ENCODE measurements at places on chromosomes 2 and 18.

- no peak for DNase-seq
Measured at GRCh38 chr2:162591403-162592083, 247.0 kb downstream of the KCNH7 start.

GRCh38 chr2:35938838-35939237 lies 416.7 kb upstream of the CRIM1 start:
- DNase-seq, result no peak

- no peak for DNase-seq
Measured at GRCh38 chr2:145421841-145422240, 901.9 kb upstream of the ZEB2 start.

GRCh38 chr2:57892920-57893319 lies 153.7 kb upstream of the VRK2 start:
- DNase-seq, result no peak

DNA sequence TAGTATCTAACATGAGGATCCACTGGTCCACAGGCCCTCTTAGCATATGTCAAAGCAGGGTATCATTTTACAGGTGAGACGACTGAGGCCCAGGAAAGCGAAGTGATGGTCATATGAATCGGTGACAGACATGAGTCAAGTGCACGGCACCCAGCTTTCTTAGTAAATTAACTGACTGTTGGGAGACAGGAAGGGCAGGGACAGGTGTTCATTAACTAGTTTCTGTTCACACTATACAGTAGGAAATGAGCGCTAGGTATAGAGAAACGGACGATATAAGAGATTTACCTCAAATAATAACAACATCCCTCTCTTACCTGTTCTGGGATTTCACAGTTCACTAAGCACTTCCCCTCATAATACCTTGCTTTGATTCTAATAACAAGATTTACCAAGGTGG lies 1.7 kb upstream of the SMARCAL1 start:
- DNase-seq, result no peak

DNA sequence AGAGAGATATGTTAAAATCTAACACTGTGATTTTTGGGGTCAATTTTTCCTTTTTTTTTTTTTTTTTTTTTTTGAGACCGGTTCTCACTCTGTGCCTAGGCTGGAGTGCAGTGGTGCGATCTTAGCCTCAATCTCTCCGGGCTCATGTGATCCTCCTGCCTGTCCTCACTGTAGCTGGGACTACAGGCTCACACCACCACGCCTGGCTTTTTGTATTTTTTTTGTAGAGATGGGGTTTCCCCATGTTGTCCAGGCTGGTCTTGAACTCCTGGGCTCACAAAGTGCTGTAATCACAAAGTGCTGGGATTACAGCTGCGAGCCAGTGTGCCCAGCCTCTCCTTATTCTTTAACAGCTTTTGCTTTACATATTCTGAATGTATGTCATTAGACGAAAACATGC lies 2.9 kb upstream of the HAAO start:
- no peak for DNase-seq

- DNase-seq, result no peak
Measured at GRCh38 chr2:110219496-110220189, 7.3 kb upstream of the MTLN start.

- DNase-seq, result no peak
Measured at GRCh38 chr18:9506046-9506792, 30.9 kb downstream of the RALBP1 start.

DNA sequence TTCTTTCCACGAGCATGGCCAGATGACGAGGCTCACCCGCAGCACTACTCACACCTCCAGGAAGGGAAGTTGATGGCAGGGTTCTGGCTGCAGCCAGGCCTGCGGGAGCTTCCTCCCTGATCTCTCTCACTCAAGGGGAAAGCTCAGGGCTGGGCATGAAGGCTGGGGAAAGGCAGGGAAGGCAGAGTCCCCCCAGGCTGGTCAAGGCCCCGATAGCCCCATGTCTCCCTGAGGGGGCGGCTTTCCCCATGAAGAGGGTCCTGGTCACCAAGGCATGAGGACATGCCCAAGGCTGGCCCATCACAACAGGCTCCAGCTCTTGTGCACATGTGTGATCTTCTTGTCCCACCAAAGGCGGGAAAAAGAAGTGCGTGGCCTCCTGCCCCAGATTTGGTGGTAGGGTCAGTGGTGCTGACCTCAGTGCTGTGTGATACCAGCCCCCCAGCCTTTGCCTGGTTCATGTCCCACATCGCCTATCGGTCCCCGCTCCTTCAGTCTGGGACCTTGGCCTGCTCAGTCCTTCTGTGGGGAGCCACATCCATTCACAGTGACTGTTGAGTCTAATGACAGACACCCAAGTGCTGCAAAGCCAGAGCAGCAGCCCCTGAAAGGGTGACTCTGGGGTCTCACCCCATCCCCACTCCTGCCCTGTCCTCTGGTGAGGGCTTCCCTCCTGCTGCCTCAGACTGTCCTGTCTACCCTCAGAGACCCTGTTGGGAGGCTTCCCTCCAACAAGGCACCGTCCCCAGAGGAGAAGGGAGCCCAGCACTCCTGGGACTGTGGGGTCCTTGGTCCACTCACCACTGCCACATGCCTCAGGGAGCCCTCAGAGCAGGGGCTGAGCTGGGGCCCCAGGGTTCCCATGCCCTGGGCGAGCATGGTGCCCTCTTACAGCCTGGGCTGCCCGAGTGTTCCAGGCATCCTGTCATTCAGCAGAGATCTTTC lies 49.8 kb upstream of the ALPP start:
- DNase-seq, result no peak

Measured in stimulated activated effector memory CD8-positive, alpha-beta T cell treated with anti-CD3 and anti-CD28 coated beads, Interleukin-12 subunit alpha, Interleukin-12 subunit beta, amount 100 ng/mL, for 72 hours (primary cell).